ENCODE measurements at places on chromosomes 2 and 18.
A peak's percentile ranks its signal among the peaks of the same experiment; 100 is the strongest.

- H3K4me1 ChIP-seq, result peaks cover 65% of the 10 kb centered on the region
- no peak for DNase-seq
- peaks cover 8% of the 10 kb centered on the region for H3K36me3 ChIP-seq
- no peak overlapping the region for H3K4me3 ChIP-seq
- H3K27me3 ChIP-seq, result no peaks in the 10 kb centered on the region
Observed at GRCh38 chr2:100010606-100011005, 131.8 kb downstream of the AFF3 start.

GRCh38 chr2:14552818-14553217 is 79.7 kb upstream of the LRATD1 start:
- H3K4me3 ChIP-seq, result no peak overlapping the region
- DNase-seq, result no peak
- no peaks in the 10 kb centered on the region for H3K36me3 ChIP-seq
- no peak overlapping the region for H3K27ac ChIP-seq
- no peaks in the 10 kb centered on the region for H3K27me3 ChIP-seq
- H3K4me1 ChIP-seq, result no peaks in the 10 kb centered on the region

- no peak for DNase-seq
- H3K36me3 ChIP-seq, result peaks cover 20% of the 10 kb centered on the region
- H3K4me3 ChIP-seq, result no peak overlapping the region
- H3K27me3 ChIP-seq, result no peaks in the 10 kb centered on the region
- no peak overlapping the region for H3K27ac ChIP-seq
Observed at GRCh38 chr18:62566199-62566598, 43.4 kb downstream of the ZCCHC2 start.

GRCh38 chr2:5985536-5986385 is 293.6 kb downstream of the SOX11 start:
- H3K36me3 ChIP-seq, result peaks cover 6% of the 10 kb centered on the region
- no peak overlapping the region for H3K27ac ChIP-seq
- no peaks in the 10 kb centered on the region for H3K27me3 ChIP-seq

DNA sequence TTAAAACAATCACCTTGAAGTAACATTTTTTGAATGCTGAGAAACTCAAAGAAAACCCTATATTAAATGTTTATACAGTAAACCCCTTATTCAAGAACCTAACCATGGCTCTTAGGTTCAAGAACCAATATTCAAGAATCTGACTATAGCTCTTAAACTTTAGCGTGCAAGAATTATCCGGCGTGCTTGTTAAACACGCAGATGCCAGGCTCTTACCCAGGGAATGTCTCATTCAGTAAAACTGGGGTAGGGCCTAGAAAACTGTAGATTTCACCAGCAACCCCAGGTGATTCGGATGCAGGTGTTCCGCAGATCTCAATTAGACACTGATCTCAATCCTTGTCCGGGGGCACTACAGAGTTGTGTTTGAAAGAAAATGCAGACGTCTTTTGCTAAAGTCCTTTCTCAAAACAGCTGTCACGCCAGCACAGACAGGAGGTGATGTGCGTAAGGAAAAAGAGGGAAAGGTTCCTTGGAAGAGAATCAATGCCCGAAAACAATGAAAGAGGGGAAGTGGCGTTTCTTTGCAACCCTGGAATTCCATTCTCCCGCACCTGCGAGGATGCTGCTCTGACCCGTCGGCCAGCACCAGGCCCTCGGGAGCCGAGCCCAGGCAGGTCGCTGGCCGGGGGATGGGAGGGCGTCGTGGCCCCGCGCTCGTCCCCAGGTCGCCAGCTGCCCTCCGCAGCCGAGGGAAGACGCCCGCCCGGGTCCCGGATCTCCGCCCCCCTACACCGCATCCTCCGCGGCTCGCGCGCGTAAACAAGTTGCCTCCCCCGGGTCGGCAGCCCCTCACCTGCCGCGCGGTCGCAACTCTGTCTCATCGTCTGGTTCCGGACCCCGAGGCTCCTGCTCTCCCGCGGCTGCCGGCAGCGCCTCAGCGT is 851 bp downstream of the EIF2AK3 start:
- DNase-seq, result no peak
- peak overlapping the region; percentile 95 for H3K4me3 ChIP-seq
- H3K27ac ChIP-seq, result peak overlapping the region; percentile 86

DNA sequence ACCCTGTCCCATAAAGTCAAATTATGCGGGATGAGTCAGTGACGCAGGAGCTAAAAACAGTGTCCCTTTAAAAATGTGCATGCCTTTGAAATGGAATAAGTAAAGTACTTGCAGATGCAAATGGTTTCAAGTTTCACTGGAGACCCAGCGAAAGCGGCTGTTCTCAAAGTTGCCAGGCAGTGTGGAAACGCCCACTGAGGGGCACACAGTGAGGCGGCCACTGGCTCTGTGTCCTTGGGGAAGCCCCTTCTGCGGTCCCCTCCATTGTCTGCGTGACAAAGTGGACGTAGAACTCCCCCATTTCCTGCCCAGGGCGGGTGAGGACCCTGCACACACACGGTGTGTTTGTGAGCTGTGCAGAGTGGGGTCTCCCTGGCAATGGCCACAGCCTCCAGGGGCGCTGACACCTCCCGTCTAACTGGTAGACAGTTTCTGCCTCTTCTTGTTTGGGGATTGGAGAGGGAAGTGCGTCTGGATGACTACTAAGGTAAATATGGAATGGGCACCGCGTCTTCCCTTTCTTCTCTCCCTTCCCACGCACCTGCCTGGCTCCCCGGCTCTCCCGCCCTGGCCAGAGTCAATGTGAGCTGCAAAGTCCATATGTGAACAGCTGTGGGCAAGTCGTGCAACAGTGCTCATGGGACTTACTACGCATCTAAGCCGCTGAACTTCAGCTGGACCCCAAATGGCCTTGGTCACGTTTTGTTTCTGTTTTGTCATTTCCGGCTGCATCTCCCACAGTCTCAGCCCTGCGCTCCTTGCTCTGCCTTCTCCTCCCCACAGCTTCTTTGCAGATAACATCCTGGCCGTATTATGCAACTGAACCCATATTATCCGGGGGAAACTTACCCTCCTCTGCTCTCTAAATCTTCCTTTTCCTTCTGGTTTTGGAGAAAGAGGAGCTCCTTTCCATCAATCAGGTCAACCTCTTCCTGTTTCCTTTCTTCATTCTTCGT is 33.7 kb upstream of the ZNF516 start:
- H3K4me1 ChIP-seq, result peaks cover 29% of the 10 kb centered on the region
- H3K27me3 ChIP-seq, result peaks cover 10% of the 10 kb centered on the region
- no peaks in the 10 kb centered on the region for H3K36me3 ChIP-seq
- peak overlapping the region; percentile 90 for H3K27ac ChIP-seq
- DNase-seq, result peak; percentile 33
- peak overlapping the region; percentile 93 for H3K4me3 ChIP-seq

DNA sequence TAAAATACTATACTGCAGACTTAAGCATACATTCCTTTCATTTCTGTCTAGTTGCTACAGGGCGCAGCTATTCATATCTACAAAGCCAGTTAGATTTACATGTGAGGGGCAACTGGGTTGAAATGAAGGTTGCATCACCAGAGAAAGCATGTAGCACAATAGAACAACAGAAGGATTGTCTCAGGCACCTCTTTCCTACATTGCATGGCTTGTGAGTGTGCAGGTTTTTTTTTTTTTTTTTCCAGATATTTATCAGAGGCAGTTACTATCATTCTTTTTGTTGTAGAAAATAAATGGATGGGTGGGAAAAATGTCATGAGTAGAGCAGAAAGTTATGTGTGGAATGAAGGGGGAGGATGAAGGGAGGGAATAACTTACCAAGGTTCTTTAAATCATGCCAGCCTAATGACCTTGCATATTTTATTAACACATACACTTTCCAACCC is 86.8 kb downstream of the ERBB4 start:
- DNase-seq, result peak; percentile 12
- no peaks in the 10 kb centered on the region for H3K36me3 ChIP-seq
- peak overlapping the region; percentile 55 for H3K4me3 ChIP-seq
- no peaks in the 10 kb centered on the region for H3K27me3 ChIP-seq
- H3K4me1 ChIP-seq, result peaks cover 29% of the 10 kb centered on the region
- H3K27ac ChIP-seq, result no peak overlapping the region

DNA sequence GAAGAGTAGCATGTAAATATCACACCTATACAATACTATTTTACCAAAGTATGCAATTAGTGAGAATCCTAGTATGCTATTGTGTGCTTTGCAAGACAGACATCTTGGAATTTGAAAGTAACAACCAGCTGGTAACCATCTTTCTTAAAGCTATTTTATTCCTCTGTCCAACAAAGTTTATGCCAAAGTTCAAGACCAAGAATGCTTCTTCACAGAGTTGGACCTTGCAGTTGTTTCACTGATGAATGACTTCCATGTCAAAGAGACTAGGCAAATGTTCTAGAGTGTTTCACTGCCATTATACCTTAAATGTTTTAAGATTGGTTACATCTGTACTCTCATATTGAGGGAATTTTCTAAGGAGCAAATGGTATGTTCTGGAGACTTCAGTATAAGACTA is 215.2 kb upstream of the CRIM1 start:
- no peak overlapping the region for H3K4me3 ChIP-seq
- H3K27me3 ChIP-seq, result peaks cover 2% of the 10 kb centered on the region
- no peaks in the 10 kb centered on the region for H3K4me1 ChIP-seq
- H3K36me3 ChIP-seq, result no peaks in the 10 kb centered on the region

DNA sequence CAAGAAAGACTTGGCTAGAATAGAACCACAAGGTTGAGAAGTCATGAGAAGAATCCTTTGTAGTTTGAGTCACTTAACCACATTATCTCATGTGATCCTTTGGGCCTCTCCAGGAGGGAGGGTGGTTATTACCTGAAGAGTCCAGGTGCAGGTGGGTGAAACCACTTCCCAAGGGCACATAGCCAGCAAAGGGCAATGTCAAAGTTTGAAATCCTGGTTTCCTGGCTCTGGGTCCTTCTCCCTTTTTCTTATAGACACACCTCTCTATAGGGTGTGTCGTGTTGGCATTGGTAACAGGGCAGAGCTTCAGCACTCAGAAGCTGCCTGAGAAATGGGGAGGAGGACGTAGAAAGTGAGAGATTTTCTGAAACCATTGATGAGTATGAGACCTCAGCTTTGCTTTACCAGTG is 137.9 kb downstream of the MGAT5 start:
- peak overlapping the region; percentile 2 for H3K27ac ChIP-seq
- H3K27me3 ChIP-seq, result peaks cover 1% of the 10 kb centered on the region
- no peak overlapping the region for H3K4me3 ChIP-seq
- DNase-seq, result no peak

DNA sequence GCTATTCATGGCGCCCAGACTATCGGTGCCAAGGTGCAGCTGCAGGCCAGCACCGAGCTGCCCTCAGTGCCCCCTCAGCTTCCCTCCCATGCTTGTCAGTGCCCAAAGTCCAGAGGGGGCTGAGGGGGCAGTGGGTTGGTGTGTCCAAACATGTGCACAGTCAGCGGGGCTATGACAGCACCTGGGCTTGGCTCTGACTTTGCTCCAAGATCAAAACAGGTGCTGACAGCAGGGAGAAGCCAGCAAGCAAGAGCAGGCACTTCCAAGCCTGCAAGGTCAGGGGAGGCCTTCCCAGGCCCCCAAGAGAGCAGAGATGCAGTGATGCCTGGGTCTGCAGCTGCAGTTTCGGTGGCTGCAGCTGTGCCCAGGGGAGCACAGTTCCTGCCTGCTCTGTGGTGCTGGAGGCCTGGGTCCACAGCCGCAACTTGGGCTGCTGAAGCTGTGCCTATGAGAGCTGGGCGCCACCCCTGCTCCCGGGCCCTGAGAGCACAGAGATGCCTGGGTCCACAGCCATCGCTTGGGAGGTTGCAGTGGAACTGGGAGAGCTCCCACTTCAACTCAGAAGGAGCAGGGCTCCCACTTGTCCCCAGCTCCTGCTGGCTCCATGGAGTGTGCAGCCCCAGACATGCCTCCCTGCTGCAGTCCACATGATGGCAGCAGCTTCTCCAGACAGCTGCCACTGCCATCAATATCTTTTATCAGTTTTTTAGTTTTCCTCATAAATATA is 775.3 kb upstream of the POU3F3 start:
- no peaks in the 10 kb centered on the region for H3K36me3 ChIP-seq
- no peak overlapping the region for H3K4me3 ChIP-seq
- H3K27ac ChIP-seq, result no peak overlapping the region

- H3K4me3 ChIP-seq, result peak overlapping the region; percentile 78
- H3K36me3 ChIP-seq, result peaks cover 11% of the 10 kb centered on the region
- H3K4me1 ChIP-seq, result peaks cover 57% of the 10 kb centered on the region
Observed at GRCh38 chr2:189287982-189288521, 108.5 kb upstream of the COL5A2 start.

DNA sequence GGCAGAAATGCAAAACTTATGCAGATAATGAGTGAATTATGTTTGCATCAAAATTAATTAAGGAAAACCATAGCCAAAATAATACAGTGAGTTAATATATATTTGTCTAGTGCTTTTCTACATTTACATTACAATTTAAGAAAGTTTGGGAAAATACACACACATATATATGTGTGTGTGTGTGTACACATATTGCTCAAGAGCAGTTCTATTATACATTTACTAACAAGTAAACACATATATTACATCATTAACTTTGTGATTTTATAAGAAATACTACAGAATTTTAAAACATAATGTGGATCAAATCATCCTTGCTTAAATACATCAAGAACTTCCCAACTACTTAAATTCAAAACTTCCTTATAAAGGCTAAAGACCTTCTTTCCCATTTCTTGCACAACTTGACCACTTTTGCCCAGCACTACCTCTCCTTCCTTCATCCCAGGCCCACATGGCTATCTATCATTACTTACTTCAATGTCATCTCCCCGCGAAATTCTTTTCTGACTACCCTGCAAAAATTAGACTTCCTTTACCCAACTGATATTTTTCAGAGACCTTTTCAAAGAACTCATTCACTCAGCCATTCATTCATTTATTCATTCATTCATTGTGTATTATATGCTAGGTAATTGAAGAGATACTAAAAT is 68.4 kb downstream of the COL5A2 start:
- peak overlapping the region; percentile 29 for H3K27ac ChIP-seq
- no peak for DNase-seq

GRCh38 chr2:204255071-204255470 is 290.2 kb upstream of the PARD3B start:
- no peak overlapping the region for H3K4me3 ChIP-seq
- no peak overlapping the region for H3K27ac ChIP-seq
- peaks cover 5% of the 10 kb centered on the region for H3K27me3 ChIP-seq
- H3K4me1 ChIP-seq, result peaks cover 16% of the 10 kb centered on the region

- no peak overlapping the region for H3K4me3 ChIP-seq
- DNase-seq, result no peak
- H3K27me3 ChIP-seq, result no peaks in the 10 kb centered on the region
- no peaks in the 10 kb centered on the region for H3K36me3 ChIP-seq
- peaks cover 25% of the 10 kb centered on the region for H3K4me1 ChIP-seq
Observed at GRCh38 chr2:143684551-143685320, 555.5 kb downstream of the ARHGAP15 start.

GRCh38 chr2:216491793-216492596 is 6.6 kb upstream of the RPL37A start:
- H3K4me1 ChIP-seq, result peaks cover 68% of the 10 kb centered on the region
- peak overlapping the region; percentile 89 for H3K27ac ChIP-seq
- H3K4me3 ChIP-seq, result peak overlapping the region; percentile 67
- no peak for DNase-seq

Measured in HFFc6 (cell line).